ENCODE measurements at places on chromosomes 12 and 14.

GRCh38 chr12:113161415-113162016, 12.0 kb downstream of the CFAP73 start:
- DNase-seq = peak; percentile 63

- no peak for DNase-seq
Observed at GRCh38 chr12:82174383-82174782, 183.8 kb downstream of the CCDC59 start.

DNA sequence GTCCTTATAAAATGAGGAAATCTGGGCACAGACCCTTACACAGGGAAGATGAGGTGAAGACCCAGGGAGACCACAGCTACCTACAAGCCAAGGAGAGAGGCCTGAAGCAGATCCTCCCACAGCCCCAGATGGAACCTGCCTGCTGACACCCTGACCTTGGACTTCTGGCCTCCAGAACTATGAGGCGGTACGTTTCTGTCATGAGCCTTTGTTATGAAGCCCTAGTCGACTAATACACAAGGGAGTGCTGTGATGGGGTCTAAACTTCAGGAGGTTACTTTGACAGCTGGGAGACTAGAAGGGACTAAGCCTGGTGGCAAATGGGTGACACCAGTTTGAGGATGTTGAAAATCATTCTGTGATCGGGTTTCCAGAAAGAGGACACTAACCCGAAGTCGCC, 85.0 kb downstream of the RNF34 start:
- DNase-seq = no peak

GRCh38 chr14:33738491-33738890, 212.4 kb downstream of the EGLN3 start:
- DNase-seq = no peak

GRCh38 chr12:42799966-42800365, 210.4 kb upstream of the PRICKLE1 start:
- no peak for DNase-seq

DNA sequence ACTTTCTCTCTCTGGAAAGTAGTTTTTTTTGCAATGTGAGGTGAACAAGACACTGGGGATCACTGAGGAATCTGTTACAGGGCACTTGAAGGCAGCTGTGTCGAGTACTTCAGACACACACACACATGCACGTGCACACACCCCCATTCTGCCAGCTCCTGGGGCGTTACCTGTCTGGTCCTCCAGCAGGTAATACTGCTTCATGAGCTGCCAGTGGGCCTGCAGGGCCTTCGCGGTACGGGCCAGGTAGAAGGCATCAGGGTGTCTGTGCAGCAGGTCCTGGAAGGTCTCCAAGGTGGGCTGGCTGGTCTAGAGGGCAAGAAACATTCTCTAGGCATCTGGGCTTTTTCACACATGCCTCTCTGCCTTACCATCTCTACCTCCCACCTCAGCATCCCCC, 5.1 kb downstream of the MCRS1 start:
- no peak for DNase-seq

DNA sequence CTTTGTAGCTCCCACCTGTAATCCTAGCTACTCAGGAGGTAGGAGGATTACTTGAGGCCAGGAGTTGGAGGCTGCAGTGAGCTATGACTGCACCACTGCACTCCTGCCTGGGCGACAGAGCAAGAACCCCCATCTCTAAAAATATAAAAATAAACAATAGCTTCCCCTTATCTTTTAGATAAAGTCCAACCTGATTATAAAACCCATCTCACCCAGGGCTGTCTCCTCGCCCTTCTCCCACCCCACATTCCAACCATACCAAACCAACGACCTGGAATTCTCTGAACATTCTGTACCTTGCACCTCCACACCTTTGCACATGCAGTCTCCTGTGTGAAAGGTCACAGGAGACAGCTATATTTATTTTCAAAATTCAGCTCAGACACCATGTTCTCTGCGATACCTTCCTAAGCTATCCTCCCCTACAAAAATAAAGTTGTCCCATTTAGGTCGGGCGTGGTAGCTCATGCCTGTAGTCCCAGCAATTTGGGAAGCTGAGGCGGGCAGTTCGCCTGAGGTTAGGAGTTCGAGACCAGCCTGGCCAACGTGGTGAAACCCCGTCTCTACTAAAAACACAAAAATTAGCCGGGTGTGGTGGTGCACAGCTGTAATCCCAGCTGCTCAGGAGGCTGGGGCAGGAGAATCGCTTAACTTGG, 7.7 kb downstream of the SLC7A7 start:
- no peak for DNase-seq

- no peak for DNase-seq
Observed at GRCh38 chr14:32478050-32478449, 149.0 kb downstream of the AKAP6 start.

DNA sequence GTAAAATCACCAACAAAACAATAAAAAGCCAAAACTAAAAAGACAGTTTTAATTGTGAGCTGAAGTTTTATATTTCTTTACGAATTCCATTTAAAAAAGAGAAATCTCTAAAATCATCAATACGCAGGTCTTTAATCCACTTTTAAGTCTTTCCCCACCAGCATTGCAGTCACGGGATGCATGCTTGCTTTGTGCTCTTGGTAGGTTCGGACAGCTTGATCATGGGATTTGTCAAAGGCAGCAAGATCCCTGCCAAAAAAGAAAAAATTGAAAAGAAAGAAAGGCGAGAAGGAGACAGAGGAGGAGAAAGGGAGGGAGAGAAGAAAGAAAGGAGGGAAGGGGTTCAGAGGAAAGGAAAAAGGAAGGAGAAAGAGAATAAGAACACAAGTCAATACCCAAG, 4.7 kb upstream of the HAL start:
- DNase-seq = no peak
